Esophagus mucosa (tissue), 1 donor: ENCODE measurements at places on chromosomes 2 and 18. TPM values are rescaled to one million over a fixed set of nuclear protein-coding genes. Genes with fewer than 3 reads are reported as not detected.

DNA sequence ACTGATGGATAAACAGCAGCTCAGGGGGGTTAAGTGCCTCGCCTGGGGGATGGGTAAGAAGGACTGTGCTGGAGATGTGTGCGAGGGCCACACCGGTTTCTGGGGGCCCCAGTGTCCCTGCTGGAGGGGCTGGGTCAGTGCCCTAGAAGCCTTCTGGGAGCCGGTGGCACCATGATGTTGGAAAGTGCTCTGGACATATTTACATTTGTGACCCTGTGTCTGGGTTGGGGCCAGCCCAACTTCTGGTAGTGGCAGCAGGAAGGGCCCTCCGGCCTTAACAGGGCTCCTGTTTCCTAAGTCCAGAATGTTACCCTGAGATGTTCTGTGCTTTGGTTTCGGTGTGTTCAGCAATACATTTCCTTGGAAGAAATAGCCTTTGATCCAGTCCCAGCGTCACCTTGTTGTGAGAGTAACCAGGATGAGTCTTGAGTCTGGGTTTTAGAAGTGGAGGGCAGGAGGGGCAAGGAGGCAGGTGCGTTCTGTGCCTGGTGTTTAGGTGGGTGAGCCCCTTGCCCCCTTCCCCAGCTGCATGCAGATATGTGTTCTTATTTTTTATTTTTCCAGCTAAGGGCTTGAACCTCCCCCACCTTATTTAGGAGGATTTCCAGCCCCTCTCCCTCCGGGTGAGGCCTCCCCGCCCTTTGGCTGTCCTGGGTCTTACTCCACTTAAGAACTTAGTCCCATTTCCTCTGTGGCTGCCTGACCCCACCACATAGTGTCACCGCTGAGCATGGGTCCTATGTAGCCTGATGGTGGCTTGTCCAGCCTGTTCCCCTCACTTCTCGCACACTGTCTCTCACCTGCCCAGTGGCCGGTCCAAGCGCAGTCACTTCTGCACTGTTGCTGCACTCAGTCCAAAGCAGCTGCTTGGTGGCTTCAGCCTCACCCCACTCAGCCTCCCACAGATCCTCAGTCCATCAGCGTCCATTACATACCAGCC, 132.7 kb upstream of the HS6ST1 start:
- no peak for ATAC-seq

- peak; percentile 45 for ATAC-seq
These were observed 6.5 kb upstream of the IL1R2 start for GRCh38 chr2:101985101-101985792.

DNA sequence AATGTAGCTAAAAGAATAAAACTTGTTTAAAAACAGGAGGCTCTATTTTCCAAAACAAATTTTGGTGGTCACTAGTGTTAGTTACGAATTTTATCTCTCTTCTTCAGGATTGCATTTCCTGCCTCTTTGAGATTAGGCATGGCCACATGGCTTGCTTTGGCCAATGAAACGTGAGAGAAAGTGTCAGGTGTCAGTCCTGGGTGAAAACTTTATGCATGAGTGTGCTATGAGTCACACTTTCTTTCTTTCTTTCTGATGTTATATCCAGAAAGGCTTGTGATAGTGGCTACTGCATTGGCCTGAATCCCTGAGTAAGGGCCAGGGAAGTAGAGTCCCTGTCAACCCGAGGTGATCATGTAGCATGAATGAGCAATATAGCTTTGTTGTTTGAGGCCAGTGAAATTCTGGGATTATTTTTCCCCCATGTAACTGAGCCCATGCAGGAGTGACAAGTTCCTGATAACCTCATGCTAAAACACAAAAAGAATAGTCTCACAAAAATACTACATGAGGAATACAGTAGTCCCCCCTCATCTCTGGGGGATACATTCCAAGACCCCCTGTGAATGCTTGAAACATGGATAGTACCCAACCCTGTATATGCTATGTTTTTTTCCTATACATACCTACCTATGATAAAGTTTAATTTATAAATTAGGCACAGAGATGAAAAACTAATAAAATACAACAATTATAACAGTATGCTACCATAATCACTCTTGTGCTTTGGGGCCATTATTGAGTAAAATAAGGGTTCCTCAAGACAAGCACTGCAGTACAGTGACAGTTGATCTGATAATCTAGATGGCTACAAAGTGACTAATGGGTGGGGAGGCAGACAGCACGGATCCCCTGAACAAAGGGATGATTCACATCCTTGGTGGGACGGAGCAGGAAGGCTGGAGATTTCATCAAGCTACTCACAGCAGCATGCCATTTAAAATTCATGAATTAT, 109.5 kb downstream of the CDC42EP3 start:
- peak; percentile 71 for ATAC-seq

GRCh38 chr2:47004905-47005495, 89.4 kb upstream of the MCFD2 start:
- ATAC-seq: no peak

DNA sequence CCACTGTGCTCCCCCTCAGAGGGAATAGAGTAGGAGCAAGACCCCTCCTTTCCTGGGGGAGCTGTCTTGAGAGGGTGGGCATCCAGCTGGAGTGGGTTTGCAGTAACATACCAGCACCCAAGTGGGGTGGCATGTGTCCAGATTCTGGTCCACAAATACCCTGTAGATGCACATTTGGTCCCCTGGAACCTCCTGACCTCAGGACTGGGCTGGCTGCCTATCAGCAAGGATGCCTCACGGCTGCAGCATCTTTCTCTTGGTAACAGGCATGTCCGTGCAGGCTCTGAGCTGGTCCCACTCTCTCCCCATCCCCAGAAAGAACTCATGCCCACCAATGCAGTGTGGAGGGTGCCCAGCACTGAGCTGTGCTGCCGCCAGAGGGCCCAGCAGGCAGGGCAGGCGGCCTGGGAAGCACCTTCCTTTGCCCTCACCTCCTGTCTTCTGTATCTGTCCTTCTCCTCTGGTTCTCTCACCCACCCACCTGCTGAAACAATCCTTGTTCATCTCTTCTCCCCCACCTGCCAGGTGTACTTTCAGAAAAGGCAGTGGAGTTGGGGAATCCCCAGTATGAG, 47.4 kb downstream of the ITGB1BP1 start:
- ATAC-seq: no peak

- ATAC-seq: no peak
These were observed 50.4 kb downstream of the TTN start for GRCh38 chr2:178756843-178757242.

DNA sequence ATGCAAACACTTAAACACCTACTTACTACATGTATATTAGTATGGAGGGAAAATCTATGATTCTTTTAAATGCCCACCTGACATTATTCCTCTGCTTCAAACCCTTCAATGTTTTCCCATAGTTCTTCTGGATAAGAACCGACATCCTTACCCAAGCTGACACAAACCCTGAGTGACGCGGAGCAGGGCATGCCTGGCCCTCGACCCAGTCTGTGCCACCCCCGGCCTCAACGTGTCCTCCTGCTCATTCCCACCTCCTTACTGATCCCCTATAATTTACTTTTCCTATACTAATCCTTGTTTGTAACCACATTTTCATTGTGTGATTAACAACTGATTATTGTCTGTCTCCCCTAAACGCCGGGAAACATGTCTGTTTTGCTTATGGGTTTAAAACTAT, 17.5 kb downstream of the KIDINS220 start:
- no peak for ATAC-seq

The MEIS1 gene
- 31.8 TPM for total RNA-seq

GRCh38 chr18:3791238-3791637, 341.3 kb downstream of the TGIF1 start:
- peak; percentile 44 for ATAC-seq

- no peak for ATAC-seq
These were observed 286.2 kb downstream of the TCF4 start for GRCh38 chr18:55301824-55302166.

DNA sequence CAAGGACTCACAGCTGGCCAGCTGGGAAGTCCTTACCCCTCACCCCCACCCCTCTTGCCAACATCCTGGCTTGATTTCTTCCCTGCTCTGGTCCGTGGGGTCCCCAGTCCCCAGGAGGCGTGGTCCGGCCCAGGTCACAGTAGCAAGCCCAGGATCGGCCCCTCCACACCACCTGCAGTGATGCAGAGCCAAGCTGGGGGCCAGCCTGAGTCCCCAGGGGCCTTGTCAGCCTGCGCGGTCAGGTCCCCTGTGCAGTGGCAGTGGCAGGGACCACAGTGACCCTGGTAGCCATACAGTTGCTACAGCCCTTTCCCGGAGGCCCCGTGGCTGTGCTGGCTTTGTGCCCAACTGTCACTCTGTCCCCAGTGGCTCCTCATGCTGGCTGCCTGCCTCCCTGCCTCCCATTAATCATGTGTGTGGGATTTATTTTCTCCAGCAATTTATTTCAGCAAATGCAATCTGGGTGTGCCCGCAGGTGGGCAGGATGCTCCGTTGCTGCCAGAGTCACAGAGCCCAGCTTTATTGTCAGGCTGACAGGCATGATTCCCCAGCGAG, 8.8 kb upstream of the PRSS56 start:
- no peak for ATAC-seq

DNA sequence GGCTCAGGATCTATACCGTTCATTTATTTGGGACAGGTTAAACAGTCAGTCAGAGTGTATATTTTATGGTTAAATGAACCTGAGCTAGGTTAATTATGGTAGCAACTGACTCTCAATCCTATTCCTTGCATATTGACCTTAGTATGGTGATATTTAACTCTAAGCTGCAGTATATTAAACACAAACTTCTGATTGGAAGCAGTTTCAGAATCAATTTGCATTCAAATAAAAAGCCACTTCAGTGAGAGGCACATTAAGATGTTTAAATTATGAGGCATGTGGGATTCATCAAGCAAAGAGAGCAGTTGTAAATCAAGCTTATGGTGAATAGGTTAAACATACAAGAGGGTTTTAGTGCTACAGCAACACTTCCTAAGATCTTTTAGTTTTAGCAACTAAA, 40.4 kb downstream of the FRZB start:
- ATAC-seq: no peak

DNA sequence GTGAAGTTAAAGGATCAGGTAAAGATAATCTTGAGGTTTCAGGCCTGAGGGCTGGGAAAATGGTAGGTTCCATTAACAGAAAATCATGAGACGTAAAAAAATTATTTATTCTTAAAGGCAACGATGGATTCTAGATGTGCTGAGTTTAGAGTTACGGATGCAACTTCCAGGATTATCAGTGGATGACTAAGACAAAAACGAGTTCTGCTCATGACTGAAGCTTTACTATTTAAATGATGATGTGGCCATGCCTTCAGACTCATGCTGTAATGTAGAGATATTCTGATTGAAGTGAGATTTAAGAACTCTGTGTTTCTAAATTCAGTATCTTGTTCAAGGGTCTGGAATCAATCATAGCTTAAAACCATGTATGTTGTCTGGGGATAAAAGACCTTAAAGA, 5.0 kb downstream of the TMEM237 start:
- ATAC-seq: no peak

The TYW5 gene
- total RNA-seq: 4.5 TPM

The IL36G gene
- 27.4 TPM for total RNA-seq

GRCh38 chr2:68730828-68731227, 3.8 kb upstream of the ARHGAP25 start:
- peak; percentile 87 for ATAC-seq

DNA sequence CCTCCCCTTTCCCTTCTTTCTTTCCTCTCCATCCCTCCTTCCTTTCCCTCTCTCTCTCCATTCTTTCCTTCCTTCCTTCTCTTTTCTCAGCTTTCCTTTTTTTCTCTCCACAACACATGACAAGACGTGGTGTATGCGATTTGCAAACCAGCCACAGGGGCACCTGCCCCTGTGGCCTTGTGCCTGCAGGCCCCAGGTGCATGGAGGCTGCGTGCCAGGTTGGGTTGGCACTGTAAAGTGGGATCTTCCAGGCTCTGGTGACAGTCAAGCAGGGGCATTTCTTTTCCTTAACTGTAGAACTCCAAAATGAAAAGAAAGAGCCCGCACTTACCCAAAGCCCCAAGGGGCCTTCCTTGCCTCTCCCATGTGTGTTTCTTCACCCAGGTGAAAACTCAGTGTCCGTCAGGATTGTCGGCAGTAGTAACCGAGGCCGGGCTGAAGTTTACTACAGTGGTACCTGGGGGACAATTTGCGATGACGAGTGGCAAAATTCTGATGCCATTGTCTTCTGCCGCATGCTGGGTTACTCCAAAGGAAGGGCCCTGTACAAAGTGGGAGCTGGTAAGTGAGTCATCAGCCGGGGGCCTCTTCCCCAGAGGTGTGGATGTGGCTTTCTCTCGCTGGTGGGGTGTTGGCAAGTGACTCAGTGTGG, 50.9 kb downstream of the MARCO start:
- no peak for ATAC-seq

DNA sequence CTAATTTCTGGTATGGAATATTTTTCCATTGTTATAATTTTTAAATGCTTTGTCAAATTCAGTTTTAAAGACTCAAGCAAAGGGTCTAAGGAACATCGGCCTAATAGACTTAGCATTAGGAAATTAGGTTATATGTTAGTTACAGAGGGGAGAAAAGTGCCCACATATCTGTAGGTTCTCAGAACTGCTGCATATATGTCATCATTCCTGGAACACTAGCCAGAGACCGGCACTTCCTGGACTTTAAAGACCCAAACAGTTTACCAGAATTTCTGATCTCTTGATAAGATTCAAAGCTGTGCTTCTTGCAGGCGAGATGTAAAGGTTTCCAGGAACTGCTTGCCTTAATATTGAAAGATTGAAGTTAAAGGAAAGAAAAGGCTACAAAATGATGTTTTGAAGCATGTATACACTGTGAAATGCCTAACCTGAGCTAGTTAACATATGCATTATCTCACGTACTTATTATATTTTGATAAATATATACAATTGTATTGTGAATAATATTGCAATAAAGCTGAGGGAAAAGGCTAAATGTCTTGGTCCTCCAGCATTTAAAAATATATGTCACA, 993.6 kb downstream of the LRP1B start:
- no peak for ATAC-seq
